ENCODE measurements at places on chromosomes 2 and 18.

DNA sequence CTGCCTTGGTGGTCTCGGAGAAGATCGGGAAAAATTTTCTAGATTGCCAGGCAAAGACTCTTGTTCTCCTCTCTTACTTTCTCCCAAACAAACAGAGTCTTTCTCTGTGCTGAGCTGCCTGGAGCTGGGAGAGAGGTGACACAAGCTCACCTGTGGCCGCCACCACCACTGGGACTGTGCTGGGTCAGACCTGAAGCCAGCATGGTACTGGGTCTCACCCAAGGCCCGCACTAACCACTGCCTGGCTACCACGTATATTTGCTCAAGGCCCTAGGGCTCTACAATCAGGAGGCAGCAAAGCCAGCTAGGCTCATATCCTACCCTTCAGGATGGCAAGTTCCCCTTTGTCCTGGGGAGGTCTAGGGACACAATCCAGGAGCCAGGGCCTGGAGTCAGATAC lies 312.2 kb downstream of the DLGAP1 start:
- no peak for DNase-seq

DNA sequence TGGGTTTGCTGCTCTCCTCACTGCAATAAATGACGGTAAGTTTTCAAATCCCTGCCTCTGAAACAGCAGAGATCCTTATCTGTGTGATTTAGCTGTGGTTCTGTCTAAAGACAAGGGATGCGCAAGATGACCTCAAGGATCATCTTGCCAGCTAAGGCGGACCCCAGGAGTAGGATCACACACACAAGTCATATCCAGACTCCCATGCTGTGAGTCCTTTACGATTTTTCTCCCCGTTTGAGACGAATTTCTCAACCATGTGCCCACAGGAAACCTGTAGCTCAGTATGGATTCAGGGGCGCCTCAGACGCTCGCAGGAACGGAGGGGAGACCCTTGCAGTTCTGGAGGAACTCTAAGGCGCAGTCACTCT lies 11.1 kb upstream of the DCTN1 start:
- peak; percentile 36 for DNase-seq

DNA sequence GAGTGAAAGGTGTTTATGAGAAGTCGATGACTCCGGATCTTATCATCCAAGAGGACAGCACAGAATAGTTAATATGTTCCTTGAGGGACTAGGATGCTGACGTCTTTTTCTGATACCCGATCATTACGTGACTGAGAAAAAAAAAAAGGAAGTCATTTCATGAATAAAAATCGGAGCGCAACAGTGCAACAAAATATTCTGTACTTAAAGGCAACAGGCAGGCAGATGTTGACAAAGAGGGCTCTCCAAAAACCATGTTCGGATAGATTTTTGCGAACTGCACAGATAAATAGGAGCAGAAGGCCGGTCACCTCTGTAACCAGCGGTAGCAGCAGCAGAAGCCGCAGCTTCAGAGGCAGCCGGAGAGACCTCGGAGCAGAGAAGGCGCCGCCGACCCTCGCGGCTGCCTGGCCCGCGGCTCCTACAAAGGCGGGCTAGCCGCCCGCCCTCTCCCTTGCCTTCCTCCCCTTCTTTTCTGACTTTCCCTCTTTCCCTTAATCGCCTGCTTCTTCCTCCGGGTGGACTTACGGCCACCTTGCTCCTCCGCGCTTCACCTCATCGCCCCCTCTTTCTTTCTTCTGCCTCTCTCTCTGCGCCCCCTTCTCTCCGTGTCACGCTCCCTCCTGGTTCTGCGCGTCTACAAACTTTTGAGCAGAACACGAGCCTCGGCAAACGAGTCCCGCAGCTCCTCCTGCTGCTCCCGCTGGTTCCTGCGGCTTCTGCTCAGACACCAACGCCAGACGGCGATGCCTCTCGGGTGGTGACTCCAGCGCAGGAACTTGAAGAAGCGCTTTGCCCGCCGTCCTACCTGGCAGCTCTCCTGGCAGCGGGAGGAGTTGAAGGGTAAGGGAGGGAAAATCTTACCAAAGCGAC lies at the start of gene ADCYAP1:
Gene ADCYAP1 (plus strand): TSS at position 654 of the 873 bp plus-strand sequence. CDS start 516 bp downstream, outside the sequence.
- no peak for DNase-seq

GRCh38 chr2:88865801-88866371 lies 174.4 kb downstream of the RPIA start:
- no peak for DNase-seq

- DNase-seq, result no peak
Observed at GRCh38 chr2:19109518-19109917, 248.9 kb downstream of the OSR1 start.

GRCh38 chr2:181190711-181191110 lies 210.3 kb downstream of the UBE2E3 start:
- DNase-seq, result no peak

DNA sequence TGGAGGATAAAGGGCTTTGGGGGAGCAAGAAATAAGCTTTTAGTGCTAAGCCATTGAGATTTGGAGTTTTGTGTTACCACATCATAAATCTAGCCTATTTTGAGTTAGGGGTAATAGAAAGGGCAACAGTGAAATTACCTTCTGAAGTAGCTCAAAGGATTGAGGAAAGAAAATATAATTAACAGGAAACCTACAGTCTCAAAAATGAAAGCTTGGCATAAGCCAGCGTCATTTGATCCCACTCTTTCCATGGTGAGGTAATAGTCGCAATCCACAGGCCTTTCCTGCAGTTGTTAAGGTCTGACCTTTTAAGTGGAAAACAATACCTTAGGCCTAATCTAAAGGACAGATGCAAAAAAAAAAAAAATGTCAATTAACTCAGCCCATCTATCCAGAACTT lies 182.7 kb downstream of the UXS1 start:
- DNase-seq, result no peak

DNA sequence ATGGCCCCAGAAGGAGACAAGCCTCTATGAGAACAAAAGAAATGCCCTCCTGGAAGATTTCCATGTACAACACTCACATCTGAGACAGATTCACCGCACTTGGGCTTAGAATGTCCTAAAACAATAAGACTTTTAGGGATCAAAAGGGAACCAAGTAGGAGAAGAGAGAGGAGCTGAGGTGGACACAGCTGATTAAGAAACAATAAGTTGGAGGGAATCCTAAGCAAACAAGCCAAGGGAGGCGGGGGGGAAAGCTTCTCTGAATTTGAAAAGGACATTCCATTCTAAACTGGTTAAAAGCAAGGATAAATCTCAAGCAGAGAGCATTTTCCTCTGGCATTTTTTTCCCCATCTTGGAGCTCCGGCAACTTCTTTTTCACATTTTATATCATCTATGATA lies 9.9 kb downstream of the ACVR1 start:
- DNase-seq, result no peak

DNA sequence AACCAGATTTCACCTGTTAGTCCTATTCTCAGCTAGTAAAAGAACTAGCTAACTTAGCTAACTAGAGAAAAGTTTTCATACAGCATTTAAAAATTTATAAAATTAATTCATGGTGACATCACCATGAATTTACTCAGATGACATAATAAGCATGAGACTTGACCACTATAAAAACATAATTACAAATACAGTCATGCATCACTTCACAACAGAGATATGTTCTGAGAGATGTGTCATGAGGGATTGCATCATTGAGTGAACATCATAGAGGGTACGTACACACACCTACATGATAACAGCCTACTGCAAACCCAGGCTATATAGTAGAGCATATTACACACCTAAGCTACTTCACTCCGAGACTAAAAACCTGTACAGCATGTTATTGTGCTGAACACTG lies 481.3 kb upstream of the CHAC2 start:
- DNase-seq, result no peak

- no peak for DNase-seq
Observed at GRCh38 chr2:201348758-201349157, 8.4 kb downstream of the FLACC1 start.

GRCh38 chr18:13760047-13760446 lies 33.6 kb downstream of the RNMT start:
- DNase-seq, result no peak

GRCh38 chr18:24514439-24514838 lies 54.0 kb downstream of the HRH4 start:
- peak; percentile 58 for DNase-seq

- DNase-seq, result peak; percentile 44
Observed at GRCh38 chr2:12498704-12499103, 218.0 kb upstream of the TRIB2 start.

DNA sequence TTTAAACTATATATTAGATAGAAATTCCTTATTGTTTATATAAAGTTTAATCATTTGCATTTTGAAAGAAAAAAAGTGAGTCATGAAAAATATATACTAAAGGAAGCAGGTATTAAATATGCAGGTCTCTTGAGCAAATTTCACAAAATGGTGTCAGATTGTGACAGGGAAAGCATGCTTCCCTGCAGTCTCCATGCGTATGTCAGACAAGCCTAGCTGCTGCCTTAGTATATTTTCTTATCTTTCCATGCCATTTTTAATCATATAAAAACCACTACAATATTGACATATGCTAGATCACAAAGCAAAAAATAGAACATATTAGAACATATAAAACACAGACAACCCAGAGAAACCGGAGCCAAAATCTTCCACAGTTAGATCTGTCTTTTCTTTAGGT lies 1137.7 kb upstream of the DDX18 start:
- DNase-seq, result no peak

GRCh38 chr2:106843001-106843909 lies 42.7 kb downstream of the ST6GAL2 start:
- no peak for DNase-seq

DNA sequence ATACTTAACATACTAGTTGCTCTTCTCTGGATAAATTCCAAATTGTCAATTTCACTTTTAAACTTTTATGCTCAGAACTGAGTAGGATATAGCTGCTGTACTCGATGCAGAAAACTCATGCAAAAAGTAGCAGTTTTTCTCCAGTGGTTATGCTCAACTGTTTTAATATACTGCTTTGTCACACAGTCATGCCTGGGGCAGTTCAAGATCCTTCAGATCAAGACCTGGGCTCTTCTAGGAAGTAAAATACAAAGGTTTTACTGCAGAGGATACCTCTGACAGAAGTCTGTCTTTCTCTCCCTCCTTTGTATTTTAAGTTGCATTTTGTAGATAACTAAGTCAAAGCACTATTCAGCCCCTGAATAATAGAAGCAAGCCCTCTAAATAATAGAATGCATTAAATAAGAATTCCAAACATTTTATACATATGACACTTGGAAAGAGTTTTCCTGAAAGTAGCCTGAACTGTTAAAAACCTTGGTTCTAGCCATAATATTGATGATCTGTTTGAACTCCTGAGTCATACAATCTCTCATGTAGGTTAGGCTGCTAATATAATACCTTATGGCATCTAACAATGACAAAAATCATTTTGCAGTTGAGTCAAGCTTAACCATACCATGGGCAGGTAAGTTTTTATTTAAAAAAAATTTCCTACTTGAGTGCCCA lies 183.3 kb upstream of the TRIB2 start:
- peak; percentile 22 for DNase-seq

GRCh38 chr2:203594541-203594940 lies 59.4 kb upstream of the RAPH1 start:
- peak; percentile 37 for DNase-seq

DNA sequence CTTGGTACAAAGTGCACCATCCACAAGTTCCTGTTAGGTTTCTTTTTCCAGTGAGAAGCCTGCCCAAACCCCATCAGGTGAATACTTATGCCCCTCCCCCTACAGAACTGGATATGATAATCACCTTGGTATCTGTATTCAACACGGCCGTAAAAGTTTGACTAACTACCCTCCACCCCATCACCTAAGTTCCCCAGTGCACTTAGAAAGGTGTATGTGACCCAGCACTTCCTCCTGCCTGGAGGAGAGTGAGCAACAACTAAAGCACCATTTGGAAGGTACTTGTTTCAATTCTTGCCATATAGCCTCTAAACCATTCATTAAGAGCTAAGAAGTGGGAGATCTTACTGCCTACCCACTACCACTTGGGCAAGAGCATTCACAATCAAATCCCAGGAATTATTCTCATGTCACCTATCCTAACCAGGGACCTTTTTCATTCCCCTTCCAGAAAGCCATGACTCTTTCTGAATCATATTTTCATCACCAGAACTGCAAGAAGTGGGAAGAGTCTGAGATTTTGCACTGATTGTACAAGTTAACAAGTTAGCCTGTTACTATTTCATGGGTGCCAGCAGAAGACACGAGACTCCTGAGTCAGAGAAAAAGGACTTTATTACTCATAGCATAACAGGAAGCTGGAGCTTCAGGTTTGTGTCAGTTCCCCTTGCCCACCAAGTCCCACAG lies 53.5 kb upstream of the NDUFV2 start:
- DNase-seq, result peak; percentile 39

GRCh38 chr18:44857744-44858491 lies 177.2 kb downstream of the SETBP1 start:
- DNase-seq, result no peak

DNA sequence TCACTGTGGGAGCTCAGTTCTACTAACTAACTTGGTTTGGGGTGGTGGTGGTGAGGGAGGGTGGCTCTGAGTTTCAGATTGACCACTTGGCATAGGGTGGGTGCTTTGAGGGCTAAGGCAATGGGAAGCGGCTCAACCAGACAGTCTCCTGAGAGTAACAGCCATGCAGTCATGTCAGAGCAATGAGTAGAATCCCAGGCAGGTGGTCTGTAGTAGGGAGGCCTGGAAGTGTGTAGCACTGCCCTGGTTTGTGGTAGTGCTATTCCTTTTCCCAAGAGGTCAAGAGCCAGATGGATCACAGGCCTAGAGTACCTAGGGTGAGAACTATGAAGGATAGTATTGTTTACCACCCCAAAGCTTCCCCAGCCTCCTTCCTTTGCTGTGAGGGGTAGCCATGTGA lies 18.7 kb upstream of the RAPH1 start:
- no peak for DNase-seq

DNA sequence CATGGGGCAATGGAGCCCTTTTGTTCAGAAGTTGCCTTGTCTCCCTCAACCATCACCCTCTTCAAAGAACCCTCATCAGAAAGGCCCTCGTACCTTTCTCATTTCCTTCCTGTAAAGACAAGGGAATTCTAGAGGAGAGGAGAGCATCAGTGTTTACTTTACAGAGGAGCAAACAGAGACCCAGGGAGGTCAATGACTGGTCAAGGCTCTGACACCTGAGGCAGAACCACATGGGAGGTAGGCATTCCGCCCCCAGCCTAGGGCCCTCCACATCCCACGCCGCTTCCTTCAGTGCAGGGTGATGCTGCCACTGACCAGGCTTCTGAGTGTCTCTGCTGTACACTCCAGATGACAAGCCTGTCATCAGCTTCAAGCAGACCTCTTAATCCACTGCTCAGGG lies 104.7 kb downstream of the NRP2 start:
- no peak for DNase-seq

DNA sequence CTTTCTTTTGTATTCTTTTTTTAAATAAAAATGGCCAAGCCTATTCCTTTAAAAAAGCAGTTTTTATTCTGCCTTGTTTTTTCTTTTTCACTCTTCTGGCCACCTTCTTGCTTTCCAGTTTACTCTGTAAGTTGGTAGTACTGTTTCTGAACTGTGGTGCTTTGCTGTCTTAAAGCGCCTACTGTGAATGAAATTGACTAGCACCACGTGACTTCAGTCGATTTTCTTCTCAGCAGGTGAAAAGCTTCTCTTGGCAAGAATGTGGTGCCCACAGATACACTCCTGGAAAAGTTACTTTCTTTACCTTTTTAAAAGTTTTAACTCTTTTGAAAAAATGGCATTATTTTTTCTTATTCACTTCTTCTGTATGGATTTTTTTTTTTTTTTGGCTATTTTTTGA lies 32.4 kb downstream of the DYNC1I2 start:
- DNase-seq, result no peak

- DNase-seq, result peak; percentile 59
Observed at GRCh38 chr2:149490296-149490695, 97.3 kb downstream of the MMADHC start.

- DNase-seq, result no peak
Observed at GRCh38 chr2:233221378-233222063, 30.0 kb upstream of the ATG16L1 start.

- DNase-seq, result no peak
Observed at GRCh38 chr2:136162438-136162837, 44.5 kb upstream of the CXCR4 start.

- DNase-seq, result no peak
Observed at GRCh38 chr2:62344472-62344871, 148.6 kb downstream of the B3GNT2 start.
